Thyroid gland (tissue), 4 donors: ENCODE measurements at places on chromosomes 6 and 20. TPM values are rescaled to one million over a fixed set of nuclear protein-coding genes. Genes with fewer than 3 reads are reported as not detected.

NOL7 gene
- 99.0 TPM for total RNA-seq

GRCh38 chr6:47663462-47664216, 34.7 kb upstream of the ADGRF4 start:
- no peaks in the 10 kb centered on the region for H3K4me1 ChIP-seq
- H3K27ac ChIP-seq = no peak overlapping the region
- no peak overlapping the region for H3K4me3 ChIP-seq
- peaks cover 3% of the 10 kb centered on the region for H3K27me3 ChIP-seq
- H3K36me3 ChIP-seq = no peaks in the 10 kb centered on the region

DNA sequence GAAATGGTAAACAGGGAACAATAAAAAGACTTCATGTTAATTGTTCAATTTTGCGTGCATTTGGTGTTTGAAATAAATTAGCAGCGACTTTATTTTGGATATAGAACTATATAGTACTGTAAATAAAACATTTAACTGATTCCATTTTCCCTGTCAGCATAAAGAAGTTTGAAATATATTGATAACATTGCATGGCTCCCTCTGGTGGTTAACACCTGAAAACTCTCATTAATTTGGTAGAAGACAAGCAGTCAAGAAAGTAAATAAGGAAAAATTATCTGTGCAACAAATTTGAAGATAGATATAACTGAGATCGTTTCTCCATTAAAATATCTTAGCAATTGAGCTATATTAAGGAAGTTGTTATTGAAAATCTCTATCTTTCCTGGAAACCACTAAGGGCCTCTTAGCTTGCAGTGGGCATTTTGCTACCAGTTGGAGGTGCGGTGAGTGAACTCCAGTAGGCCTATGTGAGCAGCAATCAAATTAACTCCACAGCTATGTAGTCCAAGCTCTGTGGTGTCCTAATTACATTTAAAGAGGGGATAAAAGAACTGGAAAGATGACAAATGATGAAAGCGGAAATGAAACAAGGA, 435.7 kb upstream of the FKBP1C start:
- no peak for DNase-seq
- H3K27ac ChIP-seq = no peak overlapping the region
- H3K36me3 ChIP-seq = no peaks in the 10 kb centered on the region
- no peaks in the 10 kb centered on the region for H3K27me3 ChIP-seq
- H3K4me3 ChIP-seq = no peak overlapping the region

HSPA1L gene
- total RNA-seq = 3.5 TPM

GRCh38 chr20:10074513-10074912, 39.7 kb downstream of the ANKEF1 start:
- H3K36me3 ChIP-seq = no peaks in the 10 kb centered on the region
- no peaks in the 10 kb centered on the region for H3K27me3 ChIP-seq
- H3K4me1 ChIP-seq = no peaks in the 10 kb centered on the region

GRCh38 chr6:93079061-93079460, 340.3 kb downstream of the EPHA7 start:
- H3K27me3 ChIP-seq = no peaks in the 10 kb centered on the region
- H3K4me3 ChIP-seq = no peak overlapping the region
- H3K27ac ChIP-seq = no peak overlapping the region
- DNase-seq = no peak

- H3K27me3 ChIP-seq = no peaks in the 10 kb centered on the region
- no peak overlapping the region for H3K27ac ChIP-seq
- H3K4me3 ChIP-seq = no peak overlapping the region
- no peak for DNase-seq
- no peaks in the 10 kb centered on the region for H3K4me1 ChIP-seq
Measured at GRCh38 chr6:82955841-82956240, 109.8 kb downstream of the UBE3D start.

- H3K36me3 ChIP-seq = no peaks in the 10 kb centered on the region
- peaks cover 3% of the 10 kb centered on the region for H3K27me3 ChIP-seq
- H3K4me3 ChIP-seq = no peak overlapping the region
- H3K4me1 ChIP-seq = peaks cover 14% of the 10 kb centered on the region
- DNase-seq = no peak
Measured at GRCh38 chr6:170022827-170023619, 267.9 kb downstream of the DLL1 start.
